ENCODE measurements at places on chromosomes 3 and 15.

DNA sequence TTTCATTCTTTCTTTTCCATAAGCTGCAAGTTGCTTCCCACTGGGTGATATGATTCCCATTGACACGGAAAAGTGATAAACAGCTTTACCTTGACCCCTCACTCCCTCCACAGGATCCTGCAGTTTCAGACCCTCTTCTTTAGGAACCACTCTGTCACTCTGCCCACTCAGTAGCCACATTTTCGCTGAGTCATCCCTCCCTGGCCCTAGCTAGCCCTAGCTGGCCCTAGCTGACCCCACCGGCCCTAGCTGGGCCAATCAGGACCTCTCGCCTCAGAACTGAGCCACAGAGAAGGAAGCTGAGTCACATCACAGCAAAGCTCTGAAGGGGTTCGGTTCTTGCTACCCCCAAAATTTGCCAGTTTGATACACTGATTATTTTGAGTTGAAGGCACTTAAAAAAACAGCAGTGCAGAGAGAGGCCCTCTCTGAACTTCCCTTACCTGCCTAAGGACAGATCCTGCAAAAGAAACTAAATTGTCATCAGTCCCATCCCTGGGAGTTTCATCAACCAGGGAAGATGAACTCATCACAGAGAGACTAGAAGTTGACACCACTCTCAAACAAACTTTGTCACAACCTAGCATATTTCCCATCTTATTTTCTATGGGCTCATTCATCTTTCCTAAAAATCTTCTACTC lies 233.5 kb upstream of the PROK2 start:
- peaks cover 19% of the 10 kb centered on the region for H3K4me1 ChIP-seq
- H3K4me3 ChIP-seq = no peak overlapping the region
- peaks cover 1% of the 10 kb centered on the region for H3K36me3 ChIP-seq
- H3K27ac ChIP-seq = peak overlapping the region; percentile 34
- H3K27me3 ChIP-seq = no peaks in the 10 kb centered on the region

DNA sequence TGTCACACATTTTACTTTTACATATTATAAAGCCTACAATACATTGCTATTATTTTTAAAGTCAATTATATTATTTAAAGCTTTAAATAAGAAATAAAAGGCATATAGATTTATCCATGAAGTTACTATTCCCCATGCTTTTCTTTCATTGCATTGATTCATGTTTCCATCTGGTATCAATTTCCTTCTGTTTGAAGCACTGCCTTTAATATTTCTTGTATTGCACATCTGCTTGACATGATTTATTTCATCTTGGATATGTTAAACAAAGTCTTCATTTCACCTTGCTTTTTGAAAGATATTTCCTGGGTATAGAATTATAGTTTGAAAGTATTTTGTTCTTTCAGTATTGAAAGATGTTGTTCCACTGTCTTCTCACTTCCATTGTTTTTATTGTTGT lies 174.3 kb upstream of the MBNL1 start:
- no peak for DNase-seq
- peaks cover 16% of the 10 kb centered on the region for H3K27me3 ChIP-seq
- no peaks in the 10 kb centered on the region for H3K4me1 ChIP-seq
- H3K4me3 ChIP-seq = no peak overlapping the region
- H3K36me3 ChIP-seq = no peaks in the 10 kb centered on the region
- no peak overlapping the region for H3K27ac ChIP-seq

DNA sequence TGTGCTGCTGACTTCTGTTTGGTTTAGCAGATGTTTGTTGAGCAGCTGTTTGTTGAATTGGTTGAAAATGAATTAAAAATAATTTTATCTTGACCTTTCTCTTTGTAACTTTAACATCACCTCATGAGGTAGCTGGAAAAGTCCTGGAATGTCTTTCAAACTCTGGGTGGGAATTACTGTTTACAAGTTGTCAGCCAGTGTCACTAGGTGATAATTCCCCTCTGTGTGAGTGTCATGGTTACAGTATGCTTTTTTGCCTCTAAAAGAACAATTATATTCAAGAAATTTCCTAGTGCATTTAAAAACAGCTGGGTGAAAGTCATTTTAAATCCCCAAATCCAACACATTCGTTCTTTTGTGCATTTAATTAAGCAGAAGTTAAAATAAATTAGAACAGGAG lies 113.2 kb downstream of the PTPRG start:
- H3K36me3 ChIP-seq = no peaks in the 10 kb centered on the region
- H3K27ac ChIP-seq = no peak overlapping the region
- H3K4me1 ChIP-seq = no peaks in the 10 kb centered on the region

DNA sequence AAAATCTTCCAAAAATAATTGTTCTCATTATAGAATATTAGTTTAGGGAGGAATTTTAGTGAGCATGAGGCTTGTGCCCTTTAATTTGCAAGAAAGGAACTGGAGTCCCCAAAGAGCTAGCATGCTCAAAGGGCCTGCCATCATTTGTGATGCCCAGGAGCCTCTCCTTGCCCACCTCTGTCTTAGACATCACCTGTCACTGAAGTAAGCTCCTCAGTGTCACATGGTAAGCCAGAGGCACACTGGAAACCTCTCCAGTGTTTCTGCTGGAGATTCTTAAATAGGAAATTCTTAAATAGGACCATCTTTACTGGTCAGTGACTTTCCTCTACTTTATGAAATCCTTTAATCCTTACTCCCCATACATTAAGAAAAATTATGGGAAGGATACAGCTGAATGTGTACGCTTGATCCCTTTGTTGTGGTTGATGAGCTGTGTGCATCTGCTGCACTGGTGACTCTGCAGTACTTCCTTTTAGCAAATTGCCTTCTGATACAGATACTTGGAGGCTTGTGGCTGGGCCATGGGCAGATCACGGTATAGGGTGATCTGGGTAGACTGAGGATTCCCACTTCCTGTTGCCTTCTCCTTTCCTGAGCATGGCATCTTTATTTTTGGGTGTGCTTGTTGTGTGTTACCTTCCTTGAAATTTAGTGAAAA lies 197.4 kb downstream of the KLHL25 start:
- DNase-seq = peak; percentile 66
- H3K4me1 ChIP-seq = peaks cover 42% of the 10 kb centered on the region
- peak overlapping the region; percentile 69 for H3K27ac ChIP-seq
- peaks cover 45% of the 10 kb centered on the region for H3K36me3 ChIP-seq

- no peak overlapping the region for H3K4me3 ChIP-seq
- peaks cover 67% of the 10 kb centered on the region for H3K27me3 ChIP-seq
- H3K36me3 ChIP-seq = no peaks in the 10 kb centered on the region
- H3K4me1 ChIP-seq = no peaks in the 10 kb centered on the region
- no peak overlapping the region for H3K27ac ChIP-seq
Measured at GRCh38 chr15:69143756-69144436, 16.5 kb upstream of the GLCE start.

DNA sequence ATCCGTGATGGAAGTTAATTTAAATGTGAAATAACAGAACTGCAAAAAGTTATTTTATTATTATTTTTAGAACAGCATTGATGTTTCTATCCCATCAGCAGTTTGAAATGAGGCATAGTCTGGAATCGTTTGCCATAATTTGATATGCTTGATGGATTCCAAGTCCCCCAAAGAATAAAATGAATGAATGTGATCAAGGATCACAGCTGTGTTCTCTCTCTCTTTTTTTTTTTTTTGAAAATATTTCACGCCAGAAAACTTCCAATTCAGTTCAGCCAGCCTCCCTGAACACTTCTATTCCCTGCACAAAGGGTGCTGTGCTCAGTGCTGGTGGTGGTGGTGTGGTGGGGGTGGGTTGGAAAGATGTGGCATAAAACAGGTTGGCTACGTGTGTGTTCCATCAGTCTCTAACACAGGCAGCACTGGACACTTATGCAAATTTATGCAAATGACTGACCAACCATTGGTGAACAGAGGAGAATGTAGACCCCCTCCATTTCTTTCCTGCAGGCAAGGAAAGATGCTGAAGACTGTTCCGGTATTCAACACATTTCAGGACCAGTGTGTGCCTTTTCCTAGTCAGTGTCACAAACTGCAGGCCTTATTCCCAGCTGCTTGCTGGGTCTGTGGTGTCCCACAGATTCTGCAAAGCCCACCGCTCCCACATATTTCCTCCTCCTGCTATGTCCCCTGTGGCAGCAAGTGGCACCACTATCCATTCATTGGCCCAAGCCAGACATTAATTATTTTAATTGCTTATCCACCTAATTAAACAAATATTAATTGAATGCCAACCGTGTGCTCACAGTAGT lies 10.6 kb downstream of the ARNT2 start:
- DNase-seq = no peak
- H3K27me3 ChIP-seq = peaks cover 23% of the 10 kb centered on the region
- H3K27ac ChIP-seq = no peak overlapping the region
- H3K4me1 ChIP-seq = no peaks in the 10 kb centered on the region
- no peaks in the 10 kb centered on the region for H3K36me3 ChIP-seq

- H3K27me3 ChIP-seq = peaks cover 5% of the 10 kb centered on the region
- no peak overlapping the region for H3K27ac ChIP-seq
- H3K4me3 ChIP-seq = no peak overlapping the region
- no peaks in the 10 kb centered on the region for H3K4me1 ChIP-seq
Measured at GRCh38 chr15:70190965-70191364, 93.2 kb upstream of the TLE3 start.

Data from activated CD8-positive, alpha-beta memory T cell treated with anti-CD3 and anti-CD28 coated beads, Interleukin-2, amount 10 ng/mL, durations not matched to agents 7 days and 5 days (primary cell).